ENCODE measurements at places on chromosomes 4 and X. TPM values are rescaled to one million over a fixed set of nuclear protein-coding genes. Genes with fewer than 3 reads are reported as not detected.

ETDB gene
- total RNA-seq, result not detected

TLL1 gene
- total RNA-seq, result 0.11 TPM

MAP7D2 gene
- total RNA-seq, result 6.3 TPM

SERPINA7 gene
- total RNA-seq, result not detected

ENPEP gene
- 0.06 TPM for total RNA-seq

RBM47 gene
- total RNA-seq, result 36.7 TPM

FOXR2 gene
- not detected for total RNA-seq

FAM184B gene
- 0.01 TPM for total RNA-seq

TLR8 gene
- not detected for total RNA-seq
